Right lobe of liver (tissue), 6 donors: ENCODE measurements at places on chromosomes 1 and 21. TPM values are rescaled to one million over a fixed set of nuclear protein-coding genes. Genes with fewer than 3 reads are reported as not detected.

DNA sequence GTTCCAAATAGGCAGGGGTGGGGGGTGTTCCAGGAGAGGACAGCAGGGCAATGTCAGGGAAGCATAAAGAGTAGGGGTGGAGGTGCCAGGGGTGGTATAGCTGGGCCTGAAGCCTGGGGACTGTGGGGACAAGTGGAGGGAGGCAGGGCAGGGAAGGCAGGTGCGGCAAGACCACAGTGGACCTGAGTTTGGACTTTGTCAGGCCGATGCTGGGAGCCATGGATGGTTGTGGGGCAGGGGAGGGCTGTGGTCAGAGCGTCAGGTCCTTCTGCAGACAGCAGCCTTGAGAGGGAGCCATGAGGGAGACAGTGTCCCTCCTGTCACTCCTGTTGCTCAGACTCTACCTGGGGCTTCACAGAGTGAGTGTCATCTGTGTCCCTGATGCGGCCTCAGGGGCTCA, 320.3 kb downstream of the PTPRU start:
- no peak for DNase-seq

DNA sequence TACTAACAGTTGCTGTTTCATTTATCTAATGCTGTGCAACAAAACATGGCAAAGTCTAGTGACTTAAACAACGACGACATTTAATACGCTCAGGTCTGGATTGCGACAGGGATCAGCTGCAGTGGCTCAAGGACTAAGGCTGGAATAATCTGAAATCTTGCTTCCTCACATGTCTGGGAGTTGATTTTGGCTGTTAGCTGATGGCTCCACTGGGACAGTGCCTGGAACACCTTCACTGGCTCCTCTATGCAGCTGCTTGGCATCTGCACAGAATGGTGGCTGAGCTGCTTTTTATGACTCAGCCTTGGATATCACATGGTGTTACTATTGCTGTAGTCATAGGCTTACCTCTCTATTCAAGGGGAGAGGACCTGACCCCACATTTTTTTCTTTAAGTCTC, 24.0 kb upstream of the BTG3 start:
- no peak for DNase-seq

DNA sequence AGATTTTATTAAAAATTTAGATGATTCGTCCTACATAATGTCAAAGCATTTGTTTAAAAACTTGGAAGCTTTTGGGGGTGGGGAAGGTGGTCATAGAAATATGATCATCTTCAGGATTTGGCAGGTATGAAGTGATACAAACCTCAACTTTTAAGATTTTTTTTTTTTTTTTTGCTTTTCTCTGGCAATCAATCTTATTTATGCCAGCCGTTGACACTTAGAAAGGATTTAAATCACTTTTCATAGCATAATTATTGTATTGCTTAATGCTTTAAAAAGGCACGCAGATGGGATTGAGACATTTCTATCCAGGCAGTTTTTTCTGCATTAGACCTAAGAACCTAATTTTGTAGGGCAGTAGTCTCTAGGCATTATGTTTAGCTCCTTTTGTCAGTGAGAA, 19.7 kb downstream of the MRPS6 start:
- no peak for DNase-seq

TNFRSF8 gene
- total RNA-seq, result 0.19 TPM

DNA sequence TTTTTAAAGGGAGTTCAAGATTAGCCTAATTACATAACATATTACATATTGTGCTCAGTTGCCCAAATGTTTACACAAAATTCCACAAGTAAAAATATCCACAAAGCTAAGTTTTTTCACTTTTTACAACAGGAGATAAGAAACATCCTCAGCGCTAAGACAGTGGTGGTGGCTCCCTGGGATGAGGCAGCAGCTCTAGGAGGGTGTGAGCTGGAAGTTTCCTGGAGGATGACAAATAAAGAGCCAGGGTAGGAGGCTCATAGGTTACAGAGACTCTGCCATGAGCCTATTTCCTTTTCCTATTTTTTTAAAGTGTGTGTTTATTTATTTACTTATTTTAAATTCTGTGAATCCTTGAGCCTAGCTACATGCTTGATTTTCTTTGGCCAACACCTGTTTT, 91.7 kb downstream of the COL24A1 start:
- no peak for DNase-seq

- DNase-seq, result no peak
These were observed 249.0 kb upstream of the ZP4 start for GRCh38 chr1:238139713-238140112.

- DNase-seq, result peak; percentile 27
These were observed 201.2 kb downstream of the TOMM20 start for GRCh38 chr1:234927312-234927970.

IGSF3 gene
- 0.42 TPM for total RNA-seq

DNA sequence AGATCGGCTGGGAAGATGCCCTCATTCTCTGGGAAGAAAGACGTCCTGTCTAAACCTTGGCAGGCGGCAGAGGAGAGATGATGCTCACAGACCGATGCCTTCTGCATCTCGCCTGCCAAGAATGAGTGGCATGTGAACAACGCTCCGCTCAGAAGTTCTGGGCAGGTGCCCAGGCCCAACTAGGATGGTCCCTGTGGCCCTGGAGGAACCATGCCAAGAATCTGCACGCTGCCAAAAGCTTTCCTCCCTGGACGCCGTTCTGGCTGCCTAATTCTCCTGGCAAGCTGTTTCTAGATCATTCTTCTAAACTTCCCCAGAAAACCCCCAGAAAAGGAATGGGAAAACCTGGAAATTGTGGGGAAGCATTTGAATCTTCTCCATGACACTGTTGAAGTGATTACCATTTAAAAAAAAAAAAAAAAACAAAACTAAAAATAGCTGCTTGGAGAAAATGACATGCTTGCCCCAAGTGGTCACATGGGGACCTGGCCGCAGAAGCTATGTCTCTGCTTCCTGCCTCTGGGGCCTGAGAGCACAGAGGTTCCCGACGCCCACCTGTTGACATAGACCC, 440.9 kb downstream of the PRDM2 start:
- DNase-seq, result no peak

DNA sequence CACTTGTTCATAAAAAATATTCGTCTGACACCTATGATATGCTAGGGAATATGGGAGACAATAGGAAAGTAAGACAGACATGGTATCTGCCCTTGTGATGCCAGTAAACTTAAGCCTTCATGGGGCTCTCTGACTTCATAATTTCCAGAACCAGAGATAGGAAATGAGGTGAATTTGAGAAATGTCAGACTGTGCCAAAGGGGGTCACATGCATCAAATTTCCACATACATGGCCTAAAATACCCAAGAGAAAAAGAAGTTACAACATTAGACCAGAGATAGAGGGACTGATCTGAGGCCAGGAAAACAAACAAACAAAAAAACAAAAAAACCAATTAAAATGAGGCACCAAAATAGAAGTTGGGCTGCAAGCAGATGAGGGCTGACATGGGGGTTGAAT, 75.7 kb downstream of the DISC1 start:
- no peak for DNase-seq

- no peak for DNase-seq
These were observed 127.8 kb downstream of the CAMTA1 start for GRCh38 chr1:6913086-6913485.

DNA sequence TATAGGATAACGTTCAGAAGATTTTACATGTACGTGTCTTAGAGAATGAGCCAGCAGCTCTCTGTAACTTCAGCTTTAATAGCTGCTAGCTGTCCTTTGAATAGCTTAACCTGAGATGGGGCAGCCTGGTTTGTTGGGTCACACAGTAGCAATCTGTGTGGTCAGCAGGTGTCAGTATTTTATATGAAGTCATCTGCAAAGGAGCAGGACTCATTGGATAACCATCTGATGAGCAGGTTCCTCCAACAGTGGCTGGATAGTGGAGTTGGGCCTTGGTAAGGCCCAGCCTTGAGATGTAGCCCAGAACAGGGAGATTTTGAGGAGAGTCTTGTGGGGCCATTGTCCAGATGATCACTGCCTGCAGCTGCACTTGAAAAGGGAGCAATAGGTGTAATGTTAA, 6.4 kb downstream of the GSTM5 start:
- no peak for DNase-seq

AUNIP gene
- total RNA-seq, result 0.56 TPM

GRCh38 chr1:232300466-232300865, 329.5 kb downstream of the SIPA1L2 start:
- no peak for DNase-seq

UBL4B gene
- not detected for total RNA-seq

- DNase-seq, result no peak
These were observed 97.3 kb downstream of the PAX7 start for GRCh38 chr1:18727956-18728355.
